A172 (cell line): ENCODE measurements at places on chromosomes 7 and 10.

DNA sequence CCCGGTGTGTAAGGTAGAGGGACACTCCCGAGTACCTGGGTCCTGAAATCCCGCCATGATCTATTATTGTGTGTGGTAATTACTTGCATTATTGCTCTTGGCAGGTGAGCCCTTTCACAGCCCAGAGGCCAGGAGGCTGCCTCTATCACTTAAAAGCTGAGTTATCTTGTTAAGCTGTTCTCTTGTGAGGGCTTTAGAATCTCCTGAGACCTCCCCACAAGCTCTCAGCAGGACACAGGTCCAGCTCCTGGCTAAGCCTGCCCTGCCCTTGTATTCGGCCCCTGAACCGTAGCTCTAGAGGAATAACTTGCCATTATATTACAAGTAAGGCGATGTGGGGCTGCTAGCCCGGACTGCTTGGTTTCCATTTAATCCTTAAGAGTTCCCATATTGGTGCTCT lies 13.9 kb downstream of the SND1 start:
- no peak for DNase-seq

GRCh38 chr10:23171232-23171876 lies 20.8 kb upstream of the PTF1A start:
- DNase-seq, result peak; percentile 21

- DNase-seq, result no peak
Measured at GRCh38 chr7:153021542-153021941, 262.0 kb downstream of the ACTR3B start.

GRCh38 chr10:123569436-123570035 lies 96.6 kb upstream of the GPR26 start:
- DNase-seq, result no peak

GRCh38 chr7:158820656-158821055 lies 8.7 kb downstream of the ESYT2 start:
- no peak for DNase-seq

DNA sequence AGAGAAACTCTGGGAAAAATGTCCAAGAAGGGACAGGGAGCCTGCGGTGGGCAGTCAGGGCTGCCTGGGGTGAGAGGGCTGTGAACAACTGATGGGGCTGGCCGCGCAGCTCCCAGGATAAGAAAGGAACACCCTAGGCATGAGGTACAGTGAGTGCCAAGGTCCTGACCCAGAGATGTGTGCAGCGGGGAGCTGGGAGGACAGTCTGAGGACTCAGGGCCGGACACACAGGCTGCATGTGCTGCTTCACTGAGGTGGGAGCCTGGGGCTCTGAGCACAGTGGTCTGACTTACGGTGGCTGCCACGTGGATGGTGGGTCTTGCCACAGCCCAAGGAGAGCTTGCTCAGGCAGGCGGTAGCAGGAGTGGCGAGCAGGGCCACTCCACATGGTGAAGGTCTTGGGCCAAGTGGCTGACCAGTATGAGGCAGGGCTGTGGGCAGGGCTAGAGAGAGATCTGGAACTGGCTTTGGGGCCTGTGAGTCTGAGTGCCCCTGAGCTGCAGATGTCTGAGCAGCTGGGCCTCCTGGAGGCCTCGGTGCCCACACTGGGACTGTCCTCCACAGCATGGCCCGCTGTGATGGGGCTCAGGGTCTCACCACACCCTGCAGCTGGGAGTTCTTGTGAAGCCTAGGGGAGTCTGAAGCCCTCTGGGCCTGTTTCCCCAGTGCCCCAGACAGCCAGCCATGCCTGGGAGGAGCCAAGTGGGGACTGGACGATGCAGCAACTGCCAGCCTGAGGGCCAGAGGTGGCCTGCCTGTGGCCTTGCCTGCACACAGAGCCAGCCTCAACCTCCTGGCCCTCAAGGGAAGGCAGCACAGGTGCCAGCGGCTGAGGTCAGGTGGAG lies 60.3 kb downstream of the RASGEF1A start:
- DNase-seq, result no peak

- peak; percentile 99 for DNase-seq
Measured at GRCh38 chr10:32139223-32140073, 83.2 kb upstream of the KIF5B start.

GRCh38 chr7:72430531-72430930 lies 18.4 kb upstream of the CALN1 start:
- no peak for DNase-seq

- no peak for DNase-seq
Measured at GRCh38 chr10:36050763-36051499, 408.8 kb upstream of the FZD8 start.

- no peak for DNase-seq
Measured at GRCh38 chr7:94216944-94217461, 177.7 kb upstream of the COL1A2 start.

- no peak for DNase-seq
Measured at GRCh38 chr10:30047430-30047829, 12.0 kb downstream of the JCAD start.
